ENCODE measurements at places on chromosomes 13 and 19.

- no peak for DNase-seq
These were observed 2.2 kb upstream of the PLK5 start for GRCh38 chr19:1521636-1522035.

DNA sequence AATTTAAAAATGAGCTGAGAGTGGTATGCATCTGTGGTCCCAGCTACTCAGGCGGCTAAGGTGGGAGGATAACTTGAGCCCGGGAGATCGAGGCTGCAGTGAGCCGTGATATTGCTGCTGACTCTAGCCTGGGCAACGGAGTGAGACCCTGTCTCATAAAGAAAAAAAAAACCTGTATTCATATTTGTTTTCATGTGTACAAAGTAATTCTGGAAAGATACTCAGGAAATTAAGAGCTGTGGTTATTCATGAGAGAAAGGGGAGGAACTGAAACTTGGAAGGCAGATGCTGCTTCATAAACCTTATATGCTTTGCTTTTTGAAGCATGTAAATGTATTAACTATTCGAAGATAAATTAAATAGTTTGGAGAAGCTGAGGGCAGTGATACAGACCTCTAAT is 8.8 kb upstream of the RLN3 start:
- no peak for DNase-seq

DNA sequence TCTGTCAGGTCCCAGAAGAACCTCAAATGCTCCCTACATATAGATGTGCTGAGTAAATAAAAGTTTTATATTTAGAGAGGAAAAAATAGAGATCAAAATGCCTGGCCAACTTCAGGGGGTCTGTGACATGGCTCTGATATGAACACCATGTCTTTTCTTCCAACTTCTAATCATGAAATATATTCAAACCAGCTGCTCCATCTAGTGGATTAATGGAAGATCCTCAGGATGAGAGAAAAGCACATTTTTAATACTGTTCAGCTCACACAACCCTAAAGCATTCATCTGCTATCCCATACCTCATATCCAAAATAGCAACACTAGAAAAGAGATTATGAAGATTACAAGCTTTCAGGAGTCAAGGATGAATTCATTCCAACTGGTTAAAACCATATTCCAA is 56.0 kb upstream of the DOCK9 start:
- no peak for DNase-seq

DNA sequence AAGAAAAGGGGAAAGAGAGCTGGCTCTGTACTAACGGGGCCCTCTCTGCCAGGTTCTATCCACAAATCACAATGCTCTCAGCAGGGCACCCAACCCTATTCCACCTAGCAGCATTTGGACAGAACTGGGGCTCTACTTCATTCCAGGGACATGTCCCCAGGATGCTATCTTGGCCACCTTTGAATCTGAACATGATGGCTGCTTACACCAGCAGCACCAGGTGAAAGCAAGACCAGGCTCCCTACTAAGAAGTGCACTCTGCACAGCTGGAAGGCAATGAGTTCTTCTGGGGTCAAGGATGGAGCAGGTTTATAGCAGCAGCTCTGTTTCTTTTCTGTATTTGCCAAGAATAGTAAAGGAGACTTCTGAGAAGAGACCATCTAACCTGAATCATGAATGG is 222.4 kb downstream of the DACH1 start:
- no peak for DNase-seq

DNA sequence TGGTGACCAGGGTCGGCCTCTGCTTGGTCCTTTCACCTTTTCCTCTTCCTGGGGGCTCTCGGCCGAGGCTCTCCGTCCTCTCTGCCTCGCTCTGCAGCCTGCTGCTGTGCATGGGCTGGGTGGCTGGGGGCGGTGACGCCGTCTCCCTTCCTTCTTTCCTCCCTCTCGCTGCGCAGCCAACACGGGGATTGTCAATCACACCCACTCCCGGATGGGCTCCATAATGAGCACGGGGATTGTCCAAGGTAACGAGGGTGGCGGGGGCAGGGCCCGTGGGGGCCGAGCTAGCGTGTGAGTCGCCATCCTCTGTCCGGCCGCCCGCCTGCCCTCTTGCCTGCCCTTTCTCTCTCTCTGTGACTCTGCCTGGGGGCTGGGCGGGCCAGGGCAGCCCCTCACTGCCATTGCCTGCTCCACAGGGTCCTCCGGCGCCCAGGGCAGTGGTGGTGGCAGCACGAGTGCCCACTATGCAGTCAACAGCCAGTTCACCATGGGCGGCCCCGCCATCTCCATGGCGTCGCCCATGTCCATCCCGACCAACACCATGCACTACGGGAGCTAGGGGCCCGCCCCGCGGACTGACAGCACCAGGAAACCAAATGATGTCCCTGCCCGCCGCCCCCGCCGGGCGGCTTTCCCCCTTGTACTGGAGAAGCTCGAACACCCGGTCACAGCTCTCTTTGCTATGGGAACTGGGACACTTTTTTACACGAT is 7.1 kb downstream of the YIPF2 start:
- DNase-seq = no peak

DNA sequence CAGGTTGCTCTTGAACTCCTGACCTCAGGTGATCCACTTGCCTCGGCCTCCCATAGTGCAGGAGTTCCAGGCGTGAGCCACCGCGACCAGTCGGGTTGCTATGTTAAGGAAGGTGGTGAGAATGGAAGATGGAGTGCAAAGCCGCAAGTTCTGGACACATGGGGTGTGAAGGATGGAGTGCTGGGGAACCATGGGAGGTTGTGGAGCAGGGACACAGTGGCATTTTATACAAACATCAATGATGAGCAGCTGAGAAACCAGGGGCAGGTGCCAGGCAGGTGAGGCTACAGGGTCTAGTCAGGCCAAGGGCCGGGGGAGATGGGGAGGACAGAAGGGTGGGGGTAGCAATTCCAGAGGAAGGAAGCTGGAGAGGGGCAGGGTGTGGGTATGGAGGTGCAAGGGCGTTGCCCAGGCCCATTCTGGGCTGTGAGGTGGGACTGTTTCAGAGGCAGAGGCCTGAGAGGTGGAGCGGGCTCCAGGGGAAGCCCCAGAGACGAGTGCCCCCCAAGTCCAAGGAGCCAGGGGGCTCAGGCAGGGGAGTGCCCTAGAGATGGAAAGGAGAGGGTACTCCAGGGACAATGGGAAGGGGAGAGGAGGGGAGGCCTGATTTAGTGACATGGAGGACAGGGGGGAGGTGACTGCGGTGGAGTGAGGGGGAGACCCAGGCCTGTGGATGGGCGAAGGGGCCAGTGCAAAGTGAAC is 1.9 kb upstream of the RAX2 start:
- DNase-seq = no peak

GRCh38 chr19:5578097-5578846 is 10.5 kb upstream of the TINCR start:
- DNase-seq = no peak

DNA sequence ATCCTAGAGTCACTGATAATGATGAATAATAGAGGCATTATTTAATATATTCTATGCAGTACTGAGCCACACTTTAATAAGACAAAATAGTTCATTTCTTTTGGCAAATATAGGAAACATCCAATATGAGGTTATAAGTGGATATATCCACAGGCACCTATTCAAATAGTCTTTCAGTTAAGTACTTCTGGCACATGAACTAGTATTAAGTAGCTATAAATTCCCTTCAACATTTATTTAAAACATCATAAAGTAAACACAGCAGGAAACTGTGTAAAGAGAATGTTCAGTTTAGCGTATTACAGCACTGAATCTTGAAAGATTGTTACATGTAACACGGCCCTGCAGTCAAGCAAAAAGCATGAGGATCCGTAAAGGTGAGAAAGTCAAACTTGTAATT is 463.3 kb upstream of the KLF12 start:
- DNase-seq = no peak

DNA sequence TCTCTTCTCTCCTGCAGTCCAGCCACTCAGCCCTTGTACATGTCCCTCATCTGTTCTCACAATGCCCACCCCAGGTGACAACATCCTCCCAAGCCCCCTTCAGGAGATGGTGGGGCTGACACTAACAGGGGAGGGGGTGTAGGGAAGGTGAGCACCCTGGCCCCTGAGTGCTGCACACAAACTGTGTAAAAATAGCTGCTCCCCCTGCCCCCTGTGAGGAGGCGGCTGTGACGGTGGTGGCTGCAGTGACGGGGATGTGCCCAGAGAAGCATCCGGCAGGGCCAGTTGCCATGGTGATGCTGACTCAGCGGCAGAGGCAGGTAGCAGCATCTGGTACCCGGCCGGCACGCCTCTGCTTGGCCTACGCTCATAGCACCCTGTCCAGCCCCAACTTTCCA is 13.0 kb upstream of the JUND start:
- DNase-seq = no peak

- no peak for DNase-seq
These were observed 50.5 kb downstream of the KATNAL1 start for GRCh38 chr13:30256713-30257467.

- no peak for DNase-seq
These were observed 4.1 kb upstream of the SIGLEC6 start for GRCh38 chr19:51535535-51535934.

GRCh38 chr13:78597602-78597932 is 5.8 kb downstream of the POU4F1 start:
- no peak for DNase-seq

DNA sequence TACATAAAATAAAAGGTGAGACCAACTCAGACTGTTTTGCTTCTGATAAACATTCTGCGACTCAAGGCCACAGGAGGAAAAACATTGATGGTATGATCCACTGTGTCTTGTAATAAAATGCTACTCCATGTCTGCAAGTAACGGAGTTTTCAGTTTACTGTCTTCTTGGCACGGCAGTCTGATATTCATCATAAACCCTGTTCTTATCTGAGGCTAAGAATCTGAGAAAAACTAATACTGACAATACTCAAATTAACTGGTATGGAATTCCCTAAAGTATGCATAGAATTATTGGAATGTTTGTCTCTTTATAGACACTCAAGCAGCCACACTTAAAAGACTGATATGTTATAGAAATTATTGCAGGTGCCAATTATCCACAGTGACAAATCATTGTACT is 125.5 kb downstream of the TBC1D4 start:
- DNase-seq = no peak

GRCh38 chr13:67281466-67281865 is 51.3 kb upstream of the PCDH9 start:
- no peak for DNase-seq

- no peak for DNase-seq
These were observed 246.1 kb downstream of the UQCRFS1 start for GRCh38 chr19:28966737-28967399.

DNA sequence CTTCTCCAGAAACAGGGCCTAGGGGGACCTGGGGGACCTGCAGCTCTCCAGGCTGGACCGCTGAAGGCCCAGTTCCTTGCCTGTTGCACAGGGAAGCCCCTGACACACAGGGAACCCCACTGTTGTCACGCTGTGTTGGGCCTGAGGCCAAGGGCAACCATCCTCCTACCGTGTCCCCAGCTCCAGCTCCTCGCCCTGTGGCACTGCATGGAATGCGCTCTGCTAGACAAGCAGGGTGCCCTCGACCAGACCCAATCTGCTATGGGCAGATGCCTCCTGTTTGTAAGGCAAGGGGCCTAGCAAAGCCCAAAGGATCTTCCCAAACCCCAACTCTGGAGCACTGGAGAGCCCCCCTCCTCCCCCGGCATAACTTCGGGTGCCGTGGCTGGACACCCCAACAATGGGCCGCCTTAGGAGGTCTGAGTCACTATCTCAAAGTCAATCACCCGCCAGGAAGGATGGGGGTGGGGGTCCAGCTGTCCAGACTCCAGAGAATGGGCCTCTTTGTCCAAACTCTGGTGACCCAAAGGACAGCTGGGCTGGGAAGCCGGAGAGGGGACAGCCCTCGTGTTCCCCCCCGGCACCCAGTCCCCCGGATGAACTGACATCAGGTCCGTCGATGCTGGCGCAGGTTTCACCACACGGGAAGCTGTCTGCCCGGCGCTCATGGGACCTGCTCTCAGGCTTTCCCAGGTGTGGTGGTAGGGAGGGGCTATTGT is 3.7 kb downstream of the BRSK1 start:
- no peak for DNase-seq

DNA sequence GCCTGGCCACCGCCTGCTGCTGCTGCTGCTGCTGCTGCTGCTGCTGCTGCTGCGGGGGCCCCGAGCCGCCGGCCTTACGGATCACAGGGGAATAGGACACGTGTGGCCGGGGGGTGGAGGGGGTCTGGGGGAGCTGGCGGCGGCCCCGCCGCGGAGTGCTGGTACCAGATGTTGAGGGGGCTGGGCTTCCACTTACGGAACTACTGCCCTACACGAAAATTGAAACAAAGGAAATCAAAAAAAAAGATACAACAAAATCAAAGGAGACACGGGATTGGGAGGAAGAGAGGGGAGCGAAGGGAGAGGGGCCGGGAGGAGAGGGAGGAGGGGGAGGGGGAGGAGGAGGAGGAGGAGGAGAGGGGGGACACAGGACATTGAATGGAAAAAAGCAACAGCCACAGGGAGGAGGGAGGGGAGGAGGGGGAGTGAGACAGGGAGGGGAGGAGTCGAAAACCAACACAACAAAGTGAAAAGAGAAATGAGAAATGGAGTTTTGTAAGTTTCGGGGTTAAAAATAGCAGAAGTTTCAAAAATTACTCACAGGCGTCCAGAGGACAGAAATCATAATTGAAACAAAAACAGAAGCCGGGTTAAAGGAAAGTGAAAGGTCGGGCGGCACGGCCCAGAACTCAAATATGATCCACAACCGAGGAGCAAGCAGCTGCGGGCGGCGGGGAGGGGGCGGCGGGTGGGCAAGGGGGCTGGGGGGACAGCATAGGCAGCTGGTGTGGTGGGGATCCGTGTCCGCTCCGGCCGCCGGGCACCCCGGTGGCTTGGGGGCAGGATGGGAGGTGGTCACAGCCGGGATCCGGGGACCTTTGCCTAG is 57.8 kb downstream of the IER2 start:
- DNase-seq = peak; percentile 25

- DNase-seq = no peak
These were observed 109.5 kb upstream of the TSC22D1 start for GRCh38 chr13:44685641-44686040.

DNA sequence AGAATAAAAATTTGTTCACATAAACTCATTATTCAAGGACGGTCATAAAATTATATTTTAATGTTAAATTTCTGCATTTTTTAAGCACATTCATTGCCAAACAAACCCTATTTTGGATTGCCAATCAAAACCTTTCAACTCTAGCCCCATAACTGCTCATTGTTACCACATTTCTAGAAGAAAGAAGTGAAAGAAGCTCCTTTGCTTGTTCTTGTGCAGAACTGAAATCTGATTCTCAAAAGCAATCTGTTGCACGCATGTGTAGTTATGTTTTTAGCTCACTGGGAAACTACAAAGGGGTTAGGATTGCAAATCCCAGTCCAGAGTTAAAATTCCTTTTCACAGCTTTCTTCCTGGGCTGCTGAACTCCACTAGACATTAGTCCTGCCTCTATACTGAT is 109.5 kb upstream of the MIR17HG start:
- no peak for DNase-seq

- no peak for DNase-seq
These were observed 21.6 kb downstream of the SGCG start for GRCh38 chr13:23202383-23202782.

GRCh38 chr19:54062643-54063042 is 1.1 kb downstream of the VSTM1 start:
- no peak for DNase-seq

DNA sequence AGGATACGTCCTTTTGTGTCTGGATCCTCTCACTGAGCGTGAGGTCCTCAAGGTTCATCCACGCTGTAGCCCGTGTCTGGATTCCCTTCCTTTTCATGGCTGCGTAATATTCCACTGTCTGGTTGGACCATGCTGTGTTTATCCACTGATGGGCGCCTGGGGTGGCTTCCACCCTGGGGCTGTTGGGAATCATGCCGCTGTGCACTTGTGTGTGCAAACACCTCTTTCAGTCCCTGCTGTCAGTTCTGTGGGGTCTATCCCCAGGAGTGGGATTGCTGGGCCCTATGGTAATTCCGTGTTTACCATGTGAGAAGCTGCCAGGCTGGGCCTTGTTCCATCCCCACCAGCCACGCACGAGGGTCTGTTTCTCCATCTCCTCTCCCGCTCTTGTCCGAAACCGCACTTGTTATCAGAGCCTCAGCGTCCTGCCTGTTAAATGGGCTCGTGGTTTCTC is 98.6 kb downstream of the GADD45B start:
- DNase-seq = no peak
